ENCODE measurements at places on chromosomes 11 and 22. TPM values are rescaled to one million over a fixed set of nuclear protein-coding genes. Genes with fewer than 3 reads are reported as not detected.

DNA sequence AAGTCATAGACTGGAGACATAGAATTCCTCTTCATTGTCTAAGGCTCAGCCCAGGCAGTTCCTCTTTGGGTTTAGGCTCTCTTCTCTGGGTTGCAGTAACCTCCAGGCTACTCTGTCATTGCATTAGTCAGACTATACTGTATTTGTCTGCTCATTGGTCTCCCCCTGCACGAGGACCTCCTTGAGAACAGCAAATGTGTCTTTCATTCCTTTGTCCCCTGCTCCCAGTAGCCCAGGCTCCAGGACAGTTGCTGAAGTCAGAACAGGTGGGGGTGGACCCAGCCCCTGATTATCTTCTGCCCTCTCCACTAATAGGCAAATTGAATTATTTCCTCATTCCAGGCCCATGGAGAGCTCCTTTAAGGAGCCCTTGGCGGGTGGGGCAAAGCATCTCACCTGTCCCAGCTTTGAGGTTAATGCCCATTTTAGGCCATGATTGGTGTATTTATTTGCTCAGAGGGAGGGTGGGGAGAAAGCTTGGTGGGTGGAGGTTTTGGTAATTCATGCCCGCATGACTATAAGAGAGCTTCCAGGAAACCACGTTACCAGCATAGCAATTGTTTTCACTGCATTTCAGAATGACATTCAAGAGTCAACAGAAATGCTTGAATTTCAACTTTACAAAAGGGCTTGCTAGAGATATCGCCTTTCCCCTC, 40.9 kb downstream of the NAV2 start:
- peak; percentile 28 for DNase-seq

The HTATIP2 gene
- 46.7 TPM for total RNA-seq

GRCh38 chr11:67382276-67383136, 9.1 kb upstream of the CLCF1 start:
- DNase-seq = peak; percentile 92

DNA sequence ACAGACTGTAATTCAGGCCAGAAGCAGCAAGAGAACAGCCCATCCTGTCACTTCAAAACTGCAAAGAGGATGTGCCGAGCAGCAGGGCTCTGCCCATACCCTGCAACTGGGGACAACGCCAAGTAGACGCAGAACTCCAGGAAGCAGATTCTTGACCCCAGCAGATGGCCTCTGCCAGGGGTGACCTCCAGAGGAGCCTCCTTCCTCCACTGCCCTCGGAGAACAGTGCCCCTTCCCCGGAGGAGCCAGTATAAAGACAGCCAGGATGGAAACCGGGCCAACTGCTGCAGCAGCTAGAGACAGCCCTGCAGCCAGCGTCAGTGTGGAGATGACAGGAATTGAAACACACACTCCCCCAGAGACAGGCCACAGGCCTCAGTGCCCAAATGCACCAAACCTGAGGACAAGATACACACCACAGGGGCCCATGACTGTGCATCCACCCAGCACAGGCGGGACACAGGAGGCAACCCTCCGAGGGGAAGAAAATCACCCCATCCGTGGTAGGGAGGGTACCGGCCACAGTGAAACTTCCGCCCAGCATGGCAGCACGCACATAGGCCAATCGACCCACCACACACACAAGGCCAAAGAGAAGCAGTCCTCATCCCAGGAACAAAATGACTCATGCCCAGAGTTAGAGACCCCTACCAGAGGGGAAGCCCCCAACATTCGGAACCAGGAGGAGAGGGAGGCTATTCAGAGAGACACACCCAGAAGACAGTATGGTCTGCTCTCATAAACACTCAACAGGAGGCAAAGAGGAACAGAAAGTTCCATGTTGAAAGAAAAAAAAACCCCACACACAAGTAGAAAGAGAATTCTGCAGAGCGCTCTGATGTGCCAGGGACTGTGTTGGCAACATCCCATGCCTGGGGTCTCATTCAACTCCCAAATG, 5.6 kb downstream of the AHNAK start:
- DNase-seq = no peak

The OR8A1 gene
- not detected for total RNA-seq
